ENCODE measurements at places on chromosomes 16 and 17.
A peak's percentile ranks its signal among the peaks of the same experiment; 100 is the strongest.

DNA sequence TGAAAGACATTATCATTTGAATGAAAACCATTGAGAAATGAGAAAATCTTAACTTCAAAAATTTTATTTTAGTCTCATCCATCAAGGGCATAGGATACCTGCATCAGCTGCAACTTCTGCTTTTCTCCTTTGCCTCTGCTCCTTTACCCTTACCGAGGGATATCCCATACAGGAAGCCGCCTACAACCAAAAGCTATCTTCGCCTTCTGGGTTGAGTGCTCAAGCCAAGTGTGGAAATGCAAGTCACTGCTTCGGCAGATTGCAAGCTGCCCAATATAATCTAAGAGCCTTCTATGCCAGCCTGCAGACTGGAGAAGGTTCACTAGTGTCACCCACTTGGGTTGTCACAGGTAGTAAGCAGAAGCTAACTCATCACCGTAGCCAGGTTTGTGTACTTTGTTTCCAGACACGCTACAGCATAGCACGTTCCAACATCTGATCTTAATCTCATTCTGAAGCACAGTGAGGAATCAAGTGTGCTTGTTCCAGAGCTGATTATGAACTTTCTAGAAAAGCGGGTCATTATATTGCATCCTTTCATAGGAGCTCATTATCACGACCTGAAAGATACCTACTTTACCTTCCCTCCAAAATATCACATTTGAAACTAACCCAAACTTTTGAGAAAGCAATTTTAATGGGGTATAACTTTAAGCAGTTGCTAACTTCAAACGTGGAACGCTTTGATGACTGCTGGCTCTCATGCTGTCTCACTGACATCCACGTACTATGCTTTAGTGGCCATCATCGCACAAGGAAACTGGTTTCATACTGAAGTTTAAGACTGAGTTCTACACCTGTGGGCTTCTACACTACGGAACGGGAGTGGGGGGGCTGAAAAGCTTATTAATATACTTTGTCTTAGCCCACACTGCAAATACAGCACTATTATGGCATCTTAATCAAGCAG, 8.0 kb upstream of the UNK start:
- no peak for DNase-seq

DNA sequence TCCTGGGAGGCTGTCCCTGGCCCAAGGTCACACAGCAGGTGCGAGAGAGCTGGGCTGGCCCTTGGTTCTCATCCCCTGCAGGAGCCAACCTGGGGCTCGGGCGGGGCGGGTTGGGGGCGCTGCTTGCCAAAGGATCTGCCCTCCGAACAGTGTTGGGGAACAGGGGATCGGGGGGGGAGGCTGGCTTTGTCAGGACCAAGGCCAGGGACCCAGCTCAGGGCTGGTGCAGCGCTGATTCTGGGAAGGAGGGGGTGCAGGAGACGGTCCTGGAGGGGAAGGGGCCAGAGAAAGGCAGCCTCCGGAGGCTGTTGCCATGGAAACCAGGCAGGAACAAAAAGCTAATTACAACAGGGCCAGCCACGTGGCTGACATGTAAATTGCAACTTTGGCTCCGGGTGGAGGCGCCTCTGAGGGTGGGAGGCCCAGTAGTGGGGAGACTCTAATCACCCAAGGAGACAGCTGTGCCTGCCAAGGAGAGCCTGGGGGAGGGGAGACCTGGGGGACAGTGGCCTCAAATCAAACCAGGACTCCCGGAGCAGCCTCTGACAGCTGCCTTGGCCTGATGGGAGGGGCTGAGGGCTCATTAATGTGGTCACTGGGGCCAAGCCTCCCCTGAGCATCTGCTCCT, 1.3 kb downstream of the TUBB3 start:
- no peak for DNase-seq

DNA sequence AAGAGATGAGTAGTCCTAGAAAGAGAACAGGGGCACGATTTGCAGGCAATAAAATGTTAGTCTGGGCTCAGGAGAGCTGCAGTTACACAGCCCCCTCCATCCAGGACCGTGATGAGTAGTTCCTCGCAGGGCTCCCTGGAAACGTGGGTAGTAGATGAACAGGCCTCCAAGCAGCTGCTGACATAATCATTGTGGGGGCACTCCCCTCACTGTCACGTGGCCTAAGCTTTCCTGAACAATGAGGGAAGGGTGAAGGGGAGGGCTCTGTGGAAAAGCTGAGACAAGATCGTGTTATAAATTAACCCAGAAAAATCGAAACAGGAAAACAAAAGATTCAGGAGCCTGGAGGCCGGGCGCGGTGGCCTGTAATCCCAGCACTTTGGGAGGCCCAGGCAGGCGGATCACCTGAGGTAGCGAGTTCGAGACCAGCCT, 1.3 kb upstream of the PER1 start:
- no peak for DNase-seq

DNA sequence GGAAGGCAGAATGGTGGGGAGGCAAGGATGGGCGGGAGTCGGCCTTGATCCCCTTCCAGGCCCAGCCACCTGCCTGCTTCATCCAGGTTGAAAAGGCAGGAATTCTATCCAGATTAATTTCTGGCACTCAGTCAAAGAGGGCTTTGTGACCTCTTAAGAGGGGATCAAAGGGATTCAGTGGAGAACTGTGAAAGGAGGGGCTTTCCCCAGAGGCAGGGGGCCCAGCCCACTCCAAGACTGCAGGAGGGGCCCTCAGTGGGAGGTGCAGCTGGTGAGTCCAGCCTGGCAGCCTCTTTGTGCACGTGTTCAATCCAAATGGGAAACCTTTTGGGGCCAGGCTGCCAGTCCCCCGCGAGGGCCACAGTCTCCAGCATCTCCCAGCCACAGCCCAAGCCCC, 148.5 kb upstream of the PLCG2 start:
- no peak for DNase-seq

DNA sequence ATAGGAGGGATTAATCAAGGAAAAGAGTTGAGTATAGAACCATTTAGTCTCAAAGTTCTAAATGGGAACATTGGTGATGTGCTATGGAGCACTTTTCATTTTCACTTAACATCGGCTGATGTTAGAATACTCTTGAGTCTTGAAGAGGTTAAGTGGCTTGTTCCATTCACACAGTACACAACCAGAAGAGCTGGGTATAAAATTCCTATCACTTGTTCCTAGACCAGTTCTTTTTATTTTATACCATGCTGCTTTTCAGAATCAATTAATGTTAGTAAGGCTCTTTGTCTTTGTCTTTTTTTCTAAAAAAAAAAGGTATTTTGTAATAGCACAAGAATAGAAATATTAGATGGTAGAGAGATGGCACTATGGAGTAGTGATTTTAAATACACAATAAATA, 1.7 kb upstream of the KRTAP1-1 start:
- no peak for DNase-seq

- DNase-seq: no peak
These were observed 2.0 kb downstream of the NPB start for GRCh38 chr17:81903896-81904599.

- DNase-seq: no peak
These were observed 15.3 kb downstream of the WFIKKN2 start for GRCh38 chr17:50850640-50851039.

DNA sequence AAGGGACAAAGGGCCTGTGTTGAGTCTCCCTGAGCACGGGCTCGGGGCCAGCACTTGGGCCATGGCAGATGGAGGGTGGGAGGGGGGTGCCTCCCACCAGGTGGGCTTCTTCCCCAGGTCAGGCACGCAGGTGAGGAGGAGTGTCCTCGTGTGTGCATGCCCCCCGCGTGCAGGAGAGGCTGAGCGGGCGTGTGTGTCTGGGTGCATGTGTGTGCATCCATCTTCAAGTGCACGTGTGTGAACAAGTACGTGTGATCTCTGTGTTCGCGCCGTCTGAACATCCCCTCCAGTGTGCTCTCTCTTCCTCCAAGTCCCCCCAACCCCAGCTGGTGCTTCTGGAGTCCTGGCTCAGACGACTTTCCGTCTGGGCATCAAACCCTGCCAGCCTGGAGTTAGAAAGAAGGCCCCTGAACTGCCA, 2.7 kb upstream of the ZG16B start:
- DNase-seq: no peak

DNA sequence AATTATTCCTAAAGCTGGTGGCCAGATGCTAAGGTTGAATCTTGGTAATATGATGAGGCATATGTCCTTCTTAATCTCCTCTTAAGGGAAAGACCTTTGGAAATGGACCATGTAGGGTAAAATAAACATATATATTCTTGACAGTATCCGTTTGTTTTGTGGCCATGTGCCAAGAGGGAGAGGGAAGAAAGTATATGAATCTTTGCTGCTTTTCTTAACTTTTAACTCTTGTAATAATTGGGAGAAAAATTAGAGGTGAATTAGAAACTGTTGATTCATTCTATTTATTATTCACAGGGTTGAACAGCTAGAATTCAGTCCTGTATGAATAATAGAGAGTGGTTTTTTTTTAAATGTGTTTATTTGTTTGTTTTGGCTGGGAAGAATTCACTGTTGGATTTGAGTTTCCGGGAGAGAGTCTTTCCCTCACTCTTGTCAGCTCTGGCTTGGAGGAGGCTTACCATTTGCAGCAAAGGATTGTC, 31.6 kb downstream of the AATF start:
- no peak for DNase-seq

GRCh38 chr16:15613676-15614075, 29.3 kb downstream of the MARF1 start:
- DNase-seq: no peak

GRCh38 chr17:28743243-28744103, at the start of gene TRAF4:
TRAF4 (plus strand) TSS chr17:28744011; CDS start chr17:28744113, 102 bp downstream.
- peak; percentile 65 for DNase-seq

GRCh38 chr17:28643983-28644786, 773 bp downstream of the BLTP2 start:
- DNase-seq: no peak

DNA sequence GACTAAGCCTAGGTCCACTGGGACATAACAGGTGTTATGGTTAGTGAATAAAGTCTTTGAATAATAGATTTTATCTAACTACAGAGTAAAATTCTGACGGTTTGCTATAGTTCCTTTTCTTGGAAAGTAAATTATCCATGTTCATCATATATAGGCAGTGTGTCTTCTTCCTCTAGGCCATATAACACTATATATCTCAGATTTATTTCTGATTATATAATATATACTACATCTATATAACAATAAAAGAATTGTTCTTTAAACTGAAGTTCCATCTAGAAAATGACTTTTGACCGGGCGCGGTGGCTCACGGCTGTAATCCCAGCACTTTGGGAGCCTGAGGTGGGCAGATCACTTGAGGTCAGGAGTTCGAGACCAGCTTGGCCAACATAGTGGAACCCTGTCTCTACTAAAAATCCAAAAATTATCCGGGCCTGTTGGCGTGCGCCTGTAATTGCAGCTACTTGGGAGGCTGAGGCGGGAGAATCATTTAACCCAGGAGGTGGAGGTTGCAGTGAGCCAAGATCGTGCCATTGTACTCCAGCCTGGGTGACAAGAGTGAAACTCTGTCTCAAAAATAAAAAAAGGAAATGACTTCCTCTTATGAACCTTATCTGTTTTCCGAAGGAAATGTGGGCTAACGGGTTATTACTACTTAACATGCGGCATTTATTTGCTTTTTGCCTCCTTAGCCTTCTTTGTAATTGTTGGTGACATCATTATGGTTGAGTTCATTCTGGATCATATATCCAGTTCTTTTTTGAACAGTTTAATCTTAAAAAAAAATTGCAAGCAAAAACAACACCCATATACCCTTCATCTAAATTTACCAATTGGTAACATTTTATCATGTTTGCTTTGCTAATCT, 29.2 kb downstream of the NOL11 start:
- no peak for DNase-seq

- no peak for DNase-seq
These were observed 4.3 kb upstream of the NTN1 start for GRCh38 chr17:9016941-9017552.

- no peak for DNase-seq
These were observed 2.3 kb downstream of the BAHCC1 start for GRCh38 chr17:81397314-81398175.

DNA sequence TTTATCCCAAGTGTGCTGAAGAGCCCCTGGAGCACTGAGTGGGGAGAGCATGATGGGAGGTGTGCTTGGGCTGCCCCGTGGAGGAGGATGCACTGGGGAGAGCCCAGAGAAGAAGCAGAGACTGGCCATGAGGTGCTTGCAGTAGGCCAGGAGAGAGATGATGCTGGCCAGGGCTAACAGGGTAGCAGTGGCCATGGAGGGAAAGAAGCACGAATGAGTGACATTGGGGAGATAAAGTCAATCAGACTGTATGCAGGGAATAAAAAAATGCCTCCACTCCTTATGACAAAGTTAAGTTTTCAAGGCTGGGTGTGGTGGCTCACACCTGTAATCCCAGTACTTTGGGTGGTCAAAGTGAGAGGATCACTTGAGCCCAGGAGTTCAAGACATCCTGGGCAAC, 5.4 kb upstream of the TMEM220 start:
- no peak for DNase-seq

- DNase-seq: no peak
These were observed 6.0 kb upstream of the RNF213 start for GRCh38 chr17:80254396-80255251.

DNA sequence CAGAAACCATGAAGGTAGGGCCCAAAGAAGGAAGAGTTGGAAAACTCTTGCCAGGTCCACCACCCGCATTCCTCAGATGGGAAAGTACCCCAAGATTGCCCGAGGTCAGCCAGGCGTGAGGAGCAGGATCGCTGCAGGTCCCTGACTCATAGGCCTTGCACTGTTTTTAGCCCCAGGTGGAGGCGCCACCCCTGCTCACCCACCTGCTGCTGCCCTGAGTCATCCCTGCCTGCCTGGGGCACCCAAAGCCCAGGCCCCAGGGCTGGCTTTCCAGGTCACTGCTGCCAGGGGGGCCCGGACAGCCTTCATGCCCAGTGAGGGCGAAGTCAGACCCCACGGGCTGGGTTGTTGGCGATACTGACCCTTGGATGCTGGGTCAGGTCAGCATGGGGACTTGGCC, 100.9 kb downstream of the AMFR start:
- DNase-seq: no peak

GRCh38 chr17:33142705-33143299, 150.3 kb downstream of the ASIC2 start:
- DNase-seq: no peak

DNA sequence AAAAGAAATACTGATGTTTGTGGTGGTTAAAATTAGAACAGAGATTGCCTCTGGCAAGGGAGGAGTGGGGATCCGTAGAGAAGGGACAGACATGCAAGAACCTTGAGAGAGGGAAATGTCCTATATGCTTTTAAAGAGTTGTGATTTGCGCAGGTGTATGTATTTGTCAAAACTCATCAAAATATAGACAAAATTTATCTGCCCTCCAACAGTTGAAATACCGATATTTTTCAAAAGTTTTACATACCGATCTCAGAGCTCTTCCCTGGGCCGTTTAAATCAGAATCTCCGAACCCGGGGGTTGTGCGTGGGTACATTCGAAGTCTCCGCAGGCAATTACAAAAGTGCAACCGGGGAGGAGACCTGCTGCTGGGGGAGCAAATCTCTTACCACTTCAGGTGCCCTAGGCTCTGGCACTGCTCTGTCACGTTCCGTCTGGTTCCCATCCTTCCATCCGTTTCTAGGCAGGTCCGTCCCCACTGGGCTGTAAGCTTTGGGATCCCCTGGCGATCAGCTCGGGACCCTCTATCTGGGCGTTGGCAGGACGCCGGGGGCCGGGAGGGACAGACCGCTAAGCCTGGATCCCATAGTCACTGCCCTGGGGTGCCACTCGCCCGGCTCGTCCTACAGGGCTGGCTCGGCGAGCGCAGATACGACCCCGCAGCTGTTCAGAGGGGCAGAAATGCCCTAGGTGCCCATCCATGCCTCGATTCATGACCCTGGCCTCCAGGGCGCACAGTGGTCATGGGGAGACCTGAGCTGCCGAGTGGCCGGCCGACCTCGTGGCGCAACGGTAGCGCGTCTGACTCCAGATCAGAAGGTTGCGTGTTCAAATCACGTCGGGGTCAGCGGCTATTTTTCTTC, 4.2 kb downstream of the BORCS6 start:
- DNase-seq: peak; percentile 11

GRCh38 chr17:47785538-47786123, 36.0 kb downstream of the OSBPL7 start:
- DNase-seq: no peak

GRCh38 chr16:1613211-1613622, 1.1 kb downstream of the CRAMP1 start:
- no peak for DNase-seq

Measured in NCI-H187 (cell line).